ENCODE measurements at places on chromosomes 3 and 15. TPM values are rescaled to one million over a fixed set of nuclear protein-coding genes. Genes with fewer than 3 reads are reported as not detected.

- DNase-seq = no peak
Observed at GRCh38 chr15:74034206-74034755, 39.8 kb downstream of the PML start.

GRCh38 chr15:42141795-42142667, 14.4 kb downstream of the PLA2G4F start:
- DNase-seq = no peak

DNA sequence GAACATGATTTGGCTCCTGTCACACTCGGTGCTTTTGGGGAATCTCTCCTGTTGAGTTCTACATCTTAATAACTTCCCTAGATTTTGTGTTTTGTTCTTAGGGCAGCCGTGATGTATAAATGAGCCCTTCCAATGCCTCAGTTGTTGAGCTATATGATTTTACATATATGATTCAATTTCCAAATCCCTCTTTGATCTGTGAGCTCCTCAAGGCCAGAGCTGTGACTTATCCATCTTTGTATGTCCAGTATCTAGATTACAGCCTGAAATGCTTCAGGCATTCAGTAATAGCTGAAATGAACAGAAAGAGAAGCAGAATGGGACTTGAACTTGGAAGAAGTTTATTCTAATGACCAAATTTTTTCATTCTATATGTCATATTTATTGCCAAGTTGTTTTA, 26.6 kb downstream of the CGGBP1 start:
- DNase-seq = no peak

Gene COL6A6
- total RNA-seq = not detected

Gene GOLGA8G
- total RNA-seq = not detected

Gene PTH1R
- under 0.01 TPM for total RNA-seq

Gene TMEM108
- not detected for total RNA-seq
